ENCODE measurements at places on chromosomes 1 and 21.

DNA sequence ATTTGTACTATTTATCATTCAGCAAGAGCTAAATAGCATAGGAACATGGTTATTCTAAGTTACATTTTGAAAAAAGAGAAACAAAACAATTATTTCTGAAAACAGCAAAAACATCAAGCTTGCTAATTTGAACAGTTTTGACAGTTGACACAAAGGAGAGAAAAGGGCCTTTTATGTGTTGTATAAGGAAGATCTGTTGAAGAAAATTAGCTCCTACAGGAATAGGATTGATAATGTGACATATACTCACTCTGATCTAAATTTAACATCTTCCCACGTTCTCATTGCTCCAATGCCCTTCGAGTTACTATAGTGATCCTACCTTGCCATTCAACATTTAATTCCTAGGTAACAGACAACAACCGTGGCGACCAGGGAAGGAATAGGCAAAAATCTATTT, 61.4 kb upstream of the BTG3 start:
- no peak for DNase-seq

DNA sequence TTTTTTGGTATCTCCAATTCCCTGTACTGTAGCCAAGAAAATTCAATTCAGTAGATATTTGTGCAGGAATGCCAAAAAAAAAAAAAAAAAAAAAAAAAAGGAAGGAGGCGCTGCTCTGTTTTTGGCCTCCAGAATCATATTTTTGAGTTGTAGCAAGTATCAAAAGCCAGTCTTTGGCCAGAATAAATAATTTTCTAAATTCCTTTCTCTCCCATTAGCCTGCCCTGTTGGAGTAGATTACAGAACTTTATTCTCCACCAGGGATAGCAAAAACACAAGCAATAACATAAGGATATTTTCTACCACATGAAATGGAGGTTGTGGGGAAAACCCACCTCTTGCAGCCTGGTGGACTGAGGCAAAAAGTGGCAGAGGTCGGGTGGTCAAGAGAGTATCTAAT, 2.4 kb upstream of the CYP4X1 start:
- DNase-seq: no peak

GRCh38 chr1:28577738-28578536, 14.1 kb upstream of the RAB42 start:
- no peak for DNase-seq

DNA sequence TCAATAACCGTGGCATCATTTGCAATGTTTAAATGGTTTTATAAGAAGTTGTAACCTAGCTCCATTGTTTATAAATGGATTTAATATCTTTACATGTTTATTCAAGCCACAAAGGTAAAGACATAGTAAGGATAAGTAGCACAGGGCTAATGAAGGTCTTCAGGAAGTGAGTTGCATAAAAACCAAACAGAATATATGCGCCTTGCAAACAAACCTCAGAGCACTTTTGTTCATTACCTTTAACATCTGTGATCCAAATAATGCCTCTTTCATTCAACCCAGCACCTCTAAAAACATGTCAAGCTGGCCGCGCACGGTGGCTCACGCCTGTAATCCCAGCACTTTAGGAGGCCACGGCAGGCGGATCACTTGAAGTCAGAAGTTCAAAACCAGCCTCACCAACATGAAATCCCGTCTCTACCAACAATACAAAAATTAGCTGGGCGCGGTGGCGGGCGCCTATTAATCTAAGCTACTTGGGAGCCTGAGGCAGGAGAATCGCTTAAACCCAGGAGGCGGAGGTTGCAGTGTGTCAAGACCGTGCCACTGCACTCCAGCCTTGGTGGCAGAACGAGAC, 25.3 kb downstream of the BRINP3 start:
- DNase-seq: no peak

GRCh38 chr1:220271706-220272046, 577 bp downstream of the RAB3GAP2 start:
- no peak for DNase-seq

- DNase-seq: no peak
These were observed 8.5 kb downstream of the GNG12 start for GRCh38 chr1:67824766-67825165.

DNA sequence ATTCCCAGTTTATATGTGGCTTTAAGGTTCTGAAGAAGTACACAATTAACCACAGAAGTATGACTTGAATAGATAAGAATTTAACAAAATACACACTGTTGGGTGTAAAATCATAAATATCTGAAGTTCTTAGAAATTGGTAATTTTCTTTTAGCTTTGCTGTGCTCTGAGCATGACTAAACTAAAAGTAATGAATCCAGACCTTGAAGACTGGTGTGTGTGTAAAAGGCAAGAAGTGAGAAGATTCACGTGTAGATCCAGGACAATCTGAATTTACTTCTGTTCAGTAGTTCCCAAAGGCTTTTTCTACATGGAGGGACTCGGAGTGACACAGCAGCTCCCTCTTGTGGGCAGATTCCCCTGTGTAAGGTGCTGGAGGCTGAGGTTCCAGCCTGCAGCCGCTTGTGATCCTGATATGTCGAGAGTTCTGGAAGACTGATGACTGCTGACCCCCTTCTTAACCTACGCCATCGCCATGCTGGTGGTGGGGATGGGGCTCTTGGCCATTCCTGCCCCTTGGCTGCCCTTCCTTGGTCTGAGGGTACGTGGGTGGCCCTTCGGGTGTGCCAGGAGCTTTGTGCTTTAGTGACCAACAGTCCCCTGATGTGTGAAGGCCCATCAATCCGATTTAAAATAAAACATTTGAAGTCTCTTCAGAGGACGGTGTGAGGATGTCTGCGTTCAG, 62.7 kb downstream of the ADARB1 start:
- no peak for DNase-seq

DNA sequence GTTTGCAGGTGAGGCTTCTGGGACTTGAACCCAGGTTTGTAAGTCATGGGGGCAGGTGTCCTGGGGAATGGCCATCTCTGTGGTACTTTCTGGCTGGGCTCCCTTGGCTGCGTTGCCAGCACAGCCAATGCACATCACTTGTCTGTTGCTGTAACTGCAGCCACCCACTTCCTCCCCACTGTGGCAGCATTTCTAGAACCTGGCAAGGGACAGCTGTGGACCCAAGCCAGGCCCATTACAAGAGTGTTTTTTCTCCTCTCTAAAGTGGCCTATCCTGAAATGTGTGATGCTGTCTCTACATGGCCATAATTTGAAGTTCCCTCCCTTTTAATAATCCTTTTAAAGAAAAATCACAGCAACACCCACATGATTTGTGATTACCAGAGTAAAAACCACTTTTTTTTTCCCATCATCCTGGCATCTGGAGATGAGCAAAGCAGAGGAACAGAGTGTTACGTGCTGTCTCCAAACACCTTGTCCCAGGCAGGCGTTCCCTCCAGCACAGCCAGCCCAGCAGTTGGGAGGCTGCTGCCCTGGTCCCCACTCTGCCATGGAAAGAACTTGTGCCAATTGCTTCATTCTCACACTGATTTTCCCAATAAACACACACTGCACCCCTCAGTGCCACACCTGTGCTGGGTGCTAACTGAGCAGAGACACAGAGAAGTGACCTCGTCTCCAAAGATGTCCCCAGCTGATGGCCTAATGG, 360.6 kb upstream of the USP24 start:
- no peak for DNase-seq

GRCh38 chr1:30955448-30956015, 47.0 kb upstream of the SDC3 start:
- DNase-seq: no peak

DNA sequence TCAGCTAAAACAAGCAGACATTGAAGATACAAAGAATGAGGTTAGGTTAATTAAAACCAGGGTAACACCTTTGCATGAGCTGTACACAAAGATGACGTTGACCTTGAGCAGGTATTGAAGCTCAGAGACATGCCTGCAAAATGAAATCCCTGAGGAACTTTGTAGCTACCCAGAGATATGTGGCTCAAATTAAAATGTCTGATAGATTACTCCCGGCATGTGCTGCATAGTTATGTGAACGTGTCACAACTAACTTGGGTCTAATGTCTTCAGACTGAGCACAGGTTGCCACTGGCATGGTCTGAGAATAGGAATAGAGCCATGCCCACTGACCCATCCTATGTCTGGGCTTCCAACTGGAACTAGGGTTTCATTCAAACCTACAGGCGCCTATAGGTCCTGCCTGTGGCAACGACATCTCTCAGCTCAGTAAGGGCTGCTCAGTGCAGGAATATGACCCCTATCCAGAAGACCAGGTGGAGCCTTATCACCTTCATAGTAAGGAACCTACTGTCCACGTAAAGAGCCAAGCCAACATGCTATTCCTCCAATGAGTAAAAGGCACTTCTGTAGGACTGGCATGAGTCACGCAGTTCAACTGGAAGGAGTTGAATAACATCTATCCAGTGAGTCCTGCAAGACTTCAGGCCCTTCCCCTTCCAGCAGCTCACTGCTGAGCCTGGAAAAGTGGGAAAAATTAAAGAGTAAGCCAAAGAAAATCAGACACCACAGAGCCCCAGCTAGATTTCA, 60.7 kb downstream of the PRKAB2 start:
- DNase-seq: no peak

DNA sequence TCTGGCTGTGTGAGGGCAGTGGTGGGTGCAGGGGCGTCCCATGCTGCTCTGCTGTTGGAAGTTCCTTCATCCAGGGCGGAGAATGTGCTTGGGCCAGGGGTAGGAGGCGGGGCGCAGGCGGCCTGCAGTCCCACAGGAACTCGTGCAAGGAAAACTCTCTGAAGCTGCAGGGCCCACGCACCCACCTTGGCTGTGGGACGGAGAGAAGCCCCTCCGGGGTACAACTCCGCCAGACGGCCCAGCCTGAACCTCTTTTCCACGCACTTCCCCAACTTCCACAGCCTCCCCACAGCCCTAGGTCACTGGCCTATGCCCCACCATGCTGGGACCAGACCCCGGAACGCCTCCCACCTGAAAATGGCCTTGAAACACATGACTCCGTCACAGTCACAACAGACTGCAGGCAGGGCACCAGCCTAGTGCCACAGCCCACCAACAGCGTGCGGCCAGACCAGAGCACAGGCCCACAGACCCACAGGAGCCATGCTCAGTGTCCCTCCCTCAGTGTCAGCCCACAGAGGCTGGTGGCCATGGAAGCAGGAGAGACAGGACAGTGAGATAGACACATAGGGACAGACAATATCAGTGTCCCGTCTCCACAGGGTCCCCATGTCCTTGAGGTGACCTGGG, 47.8 kb downstream of the WNT9A start:
- DNase-seq: no peak

GRCh38 chr1:29002792-29003191, 88.4 kb downstream of the EPB41 start:
- DNase-seq: no peak

DNA sequence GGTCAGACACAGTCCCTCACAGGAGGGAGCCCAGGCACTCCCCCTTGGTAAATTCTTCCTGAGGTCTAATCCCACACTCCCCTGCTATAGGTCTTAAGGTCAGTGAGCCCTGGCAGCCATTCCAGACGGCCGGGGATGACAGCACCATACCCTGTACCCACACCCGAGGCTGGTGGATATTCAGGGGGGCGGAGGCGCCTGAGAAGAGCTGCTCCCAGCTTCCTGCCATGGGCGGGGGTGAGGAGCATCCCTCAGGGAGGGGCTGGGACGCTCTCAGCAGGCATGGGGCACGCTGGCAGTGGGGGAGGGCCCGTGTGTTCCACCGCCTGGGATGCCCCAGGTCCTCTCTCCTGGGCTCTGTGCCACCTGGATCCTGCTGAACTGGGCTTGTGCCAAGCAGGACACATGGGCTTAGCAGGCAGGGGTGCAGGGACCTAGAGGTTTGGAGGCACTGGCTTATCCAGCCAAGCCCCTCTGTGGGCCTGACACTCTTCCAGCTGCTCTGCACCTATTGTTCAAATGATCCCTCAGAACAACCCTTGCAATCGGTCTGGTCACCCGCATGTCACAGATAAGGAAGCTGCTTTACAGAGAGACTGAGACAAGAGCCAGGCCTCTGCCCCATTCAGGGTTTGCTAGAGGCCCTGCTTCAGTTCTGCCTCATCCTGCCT, 5.7 kb upstream of the ADGRB2 start:
- no peak for DNase-seq

- peak; percentile 92 for DNase-seq
These were observed at the start of gene PBX1 for GRCh38 chr1:164558461-164559341. Gene PBX1 (plus strand): TSS chr1:164559184.

GRCh38 chr21:36454093-36454531, 25.8 kb downstream of the CLDN14 start:
- DNase-seq: no peak

DNA sequence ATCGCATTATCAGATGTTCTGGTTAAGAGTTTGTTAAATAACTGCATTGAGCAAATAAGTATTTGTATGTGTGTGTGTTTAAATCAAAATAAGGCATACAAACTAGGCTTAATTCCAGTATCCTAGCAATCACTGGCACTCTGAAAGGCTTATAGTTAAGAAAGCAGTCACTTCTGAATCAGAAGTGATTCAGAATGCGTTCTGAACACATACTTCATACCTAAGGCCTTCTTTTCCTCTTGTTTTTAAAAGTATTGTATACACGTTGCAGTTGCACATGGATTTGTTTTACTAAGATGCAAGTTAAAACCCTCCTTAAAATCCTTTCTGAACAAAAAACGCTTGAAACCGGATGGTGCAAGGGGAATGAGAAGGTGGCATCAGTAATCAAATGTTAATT, 238.4 kb upstream of the DMRTA2 start:
- no peak for DNase-seq

- DNase-seq: peak; percentile 50
These were observed 78.4 kb upstream of the GPR88 start for GRCh38 chr1:100459358-100460114.

Measured in AG09309 (cell line).